Spleen (tissue), 13 donors: ENCODE measurements at places on chromosomes 4 and X. TPM values are rescaled to one million over a fixed set of nuclear protein-coding genes. Genes with fewer than 3 reads are reported as not detected.
A peak's percentile ranks its signal among the peaks of the same experiment; 100 is the strongest.

GRCh38 chr4:45910511-45910910 is 213.3 kb downstream of the GABRG1 start:
- no peak for DNase-seq

DNA sequence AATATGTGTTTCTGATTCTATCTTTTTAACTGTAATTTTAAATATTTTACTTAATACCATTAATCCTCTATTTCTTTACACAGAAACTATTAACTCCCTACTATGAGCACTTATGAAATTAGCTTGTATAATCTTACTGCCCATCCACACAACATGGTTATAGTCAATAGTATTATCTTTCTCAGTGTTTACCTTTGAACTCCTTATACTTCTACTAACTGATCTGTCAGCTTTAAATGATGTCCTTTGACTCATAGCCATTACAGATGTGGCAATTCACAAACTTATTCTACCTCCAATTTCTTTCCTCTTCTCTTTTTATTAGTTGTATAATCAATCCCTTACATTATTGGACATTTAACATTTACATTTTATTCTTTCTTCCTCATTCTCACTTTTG is 5.5 kb downstream of the SEC31A start:
- DNase-seq: no peak

GRCh38 chrX:19225909-19226308 is 103.6 kb upstream of the ADGRG2 start:
- no peak for DNase-seq

Gene RRH
- total RNA-seq: 0.40 TPM

Gene PHOX2B
- not detected for total RNA-seq

Gene CD99L2
- total RNA-seq: 21.7 TPM

- DNase-seq: no peak
Observed at GRCh38 chr4:152961773-152962115, 25.6 kb downstream of the FHDC1 start.

DNA sequence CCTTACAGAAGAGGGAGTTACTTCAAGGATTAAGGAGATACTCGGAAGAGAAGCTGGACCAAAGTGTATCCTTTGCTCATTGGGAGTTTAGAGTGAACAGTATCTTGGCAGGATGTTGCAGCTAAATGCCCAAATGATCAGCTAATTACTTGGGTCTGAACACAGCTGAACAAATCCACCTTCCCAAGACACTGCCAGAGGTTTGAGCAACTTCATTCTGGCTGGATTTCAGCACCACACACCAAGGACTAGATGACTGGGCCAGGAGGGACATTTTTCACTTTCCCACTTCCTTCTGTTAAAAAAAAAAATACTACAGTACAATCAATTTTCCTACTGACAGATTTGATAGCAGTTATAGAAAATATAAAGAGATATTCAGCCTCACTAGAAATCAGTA is 324.6 kb downstream of the MID1IP1 start:
- no peak for DNase-seq

Gene RBBP7
- 75.3 TPM for total RNA-seq

DNA sequence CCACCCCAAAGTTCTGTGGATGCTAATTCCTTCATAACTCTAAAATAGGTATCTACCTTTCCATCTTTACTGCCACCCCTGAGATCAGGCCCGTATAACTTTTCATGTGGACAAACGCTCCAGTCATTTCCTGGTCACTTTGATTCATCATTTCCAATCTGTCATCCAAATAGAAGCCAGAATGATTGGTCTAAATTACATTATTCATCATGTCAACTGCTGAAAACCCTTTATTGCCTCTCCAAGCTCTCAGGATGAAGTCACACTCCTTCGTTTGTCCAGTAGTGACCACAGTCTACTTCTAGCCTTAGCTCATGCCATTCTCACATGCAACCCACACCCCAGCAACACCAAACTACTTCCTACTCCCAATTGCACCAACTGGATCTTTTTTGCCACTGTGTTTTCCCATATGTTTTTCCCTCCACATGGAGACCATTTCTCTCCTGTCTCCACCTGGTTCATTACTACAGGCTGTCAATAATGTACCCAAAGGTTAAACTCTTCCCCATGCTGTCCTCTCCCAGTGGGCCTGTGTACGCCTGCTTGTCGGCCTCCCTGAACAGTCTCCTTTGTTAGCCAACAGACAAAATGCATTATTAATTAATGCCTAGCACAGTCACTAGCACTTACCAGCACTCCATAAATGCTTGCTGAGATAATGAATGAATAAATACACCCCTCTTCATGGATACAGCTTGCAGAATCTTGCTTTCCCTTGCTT is 382.6 kb upstream of the NOCT start:
- no peak for DNase-seq

Gene CITED1
- not detected for total RNA-seq

GRCh38 chrX:56232221-56233082 is at the start of gene KLF8:
Gene KLF8, plus strand, starts transcription at chrX:56232356. Its CDS starts 979 bp downstream, at chrX:56233335.
- DNase-seq: no peak

Gene ZNF41
- 12.0 TPM for total RNA-seq

GRCh38 chr4:177290780-177291179 is 18.9 kb upstream of the NEIL3 start:
- no peak for DNase-seq

- no peak for DNase-seq
Observed at GRCh38 chr4:48388525-48389154, 47.3 kb downstream of the SLAIN2 start.

Gene ZNF275
- 15.2 TPM for total RNA-seq

DNA sequence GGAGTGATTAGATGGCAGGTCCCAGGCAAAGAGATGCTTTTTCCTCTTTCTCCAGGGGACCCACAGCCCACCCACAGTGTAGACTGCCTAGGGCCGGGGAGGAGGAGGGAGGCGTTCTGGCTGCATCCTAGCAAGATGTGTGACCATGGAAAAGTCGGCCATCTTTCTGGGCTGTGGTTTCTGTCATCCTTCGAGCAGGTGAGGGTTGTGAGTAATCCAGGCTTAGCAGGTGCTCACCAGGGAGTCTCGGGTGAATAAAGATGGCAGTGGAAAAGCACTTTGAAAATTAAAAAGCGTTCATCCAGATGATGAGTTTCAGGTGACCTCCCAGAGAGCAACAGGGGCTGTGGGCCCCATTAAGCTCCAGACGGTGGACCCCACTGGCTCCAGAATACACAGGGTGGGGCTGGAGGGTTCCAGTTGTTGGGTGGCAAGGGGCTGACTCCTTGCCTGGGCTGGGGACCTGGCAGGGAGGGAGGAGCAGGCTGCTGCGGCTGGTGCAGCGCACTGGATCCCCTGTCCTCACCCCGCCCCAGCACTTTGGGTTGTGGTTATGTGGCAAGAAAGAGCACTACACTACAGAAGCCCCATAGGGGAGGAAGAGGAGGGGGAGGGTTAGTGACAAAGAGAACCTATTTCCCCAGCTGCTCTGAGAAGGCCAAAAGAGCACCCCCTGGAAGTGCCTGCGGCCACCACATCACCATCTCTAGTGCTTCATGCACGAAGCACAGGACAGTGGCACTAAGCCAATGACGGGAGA is 23.7 kb downstream of the ELF4 start:
- DNase-seq: peak; percentile 93

GRCh38 chr4:113086172-113086695 is 36.8 kb downstream of the ANK2 start:
- DNase-seq: no peak

Gene F8
- total RNA-seq: 64.3 TPM

DNA sequence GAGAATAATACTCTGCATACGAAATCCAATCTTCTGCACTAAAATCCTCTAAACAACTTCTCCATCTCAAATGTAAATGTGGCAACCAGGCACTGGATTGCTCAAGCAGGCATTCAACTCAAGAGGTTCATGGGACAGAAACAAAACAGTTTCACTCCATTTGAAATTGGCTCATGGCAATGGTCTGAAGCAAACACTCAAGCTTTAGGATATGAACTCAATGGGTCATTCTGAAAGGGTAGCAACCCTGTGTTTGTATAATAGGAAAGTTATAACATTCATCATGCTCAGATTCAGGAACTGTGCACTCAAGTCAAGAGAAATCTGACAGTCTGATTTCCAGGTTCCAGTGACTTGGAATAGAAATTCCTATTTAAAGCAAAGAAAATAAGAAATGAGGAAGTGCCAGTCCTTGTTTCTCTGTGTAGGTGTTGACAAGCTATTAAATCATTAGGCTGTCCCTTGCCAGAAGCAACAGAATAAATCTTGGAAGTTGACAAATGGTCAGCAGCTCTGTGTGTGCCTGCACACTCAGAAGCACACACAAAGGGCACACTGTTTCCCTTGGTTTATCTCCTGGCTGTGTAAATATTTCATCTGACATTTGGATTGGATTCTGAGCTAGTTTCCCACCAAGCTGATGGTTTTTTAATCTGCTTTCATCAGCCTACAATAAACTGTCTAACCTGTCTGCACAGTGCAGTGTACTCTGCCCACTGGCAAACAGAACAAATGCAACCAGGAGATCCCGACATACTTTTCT is 75.9 kb upstream of the CITED1 start:
- no peak for DNase-seq

Gene IL21
- total RNA-seq: 0.20 TPM

DNA sequence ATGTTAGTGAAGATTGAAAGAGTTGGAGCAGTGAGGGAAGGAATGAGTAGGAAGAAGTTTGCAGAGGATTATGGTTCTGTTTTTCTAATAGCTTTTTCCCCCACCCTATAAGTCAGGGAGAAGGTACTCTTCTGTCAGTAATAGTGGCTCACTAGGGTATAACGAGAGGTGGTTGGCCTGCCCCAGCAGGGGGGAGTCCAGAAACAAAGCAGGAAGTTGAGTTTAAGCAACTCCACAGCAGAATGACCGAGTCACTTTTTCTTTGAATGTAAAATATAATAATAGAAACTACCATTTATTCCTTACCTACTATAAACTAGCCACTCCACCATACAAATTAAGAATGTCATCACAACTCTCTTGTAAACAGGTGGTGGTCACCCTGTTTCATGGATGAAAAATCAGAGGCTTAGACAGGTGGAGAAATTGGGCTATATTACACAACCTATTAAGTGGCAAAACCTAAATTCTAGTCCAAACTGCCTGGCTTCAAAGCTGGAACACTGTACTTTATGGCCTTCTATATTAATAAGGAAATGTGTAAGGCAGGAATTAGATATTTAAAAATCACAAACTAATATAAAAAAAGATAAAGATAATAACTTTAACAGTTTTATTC is 21.9 kb downstream of the AP1AR start:
- DNase-seq: no peak

Gene PAK3
- 4.7 TPM for total RNA-seq

DNA sequence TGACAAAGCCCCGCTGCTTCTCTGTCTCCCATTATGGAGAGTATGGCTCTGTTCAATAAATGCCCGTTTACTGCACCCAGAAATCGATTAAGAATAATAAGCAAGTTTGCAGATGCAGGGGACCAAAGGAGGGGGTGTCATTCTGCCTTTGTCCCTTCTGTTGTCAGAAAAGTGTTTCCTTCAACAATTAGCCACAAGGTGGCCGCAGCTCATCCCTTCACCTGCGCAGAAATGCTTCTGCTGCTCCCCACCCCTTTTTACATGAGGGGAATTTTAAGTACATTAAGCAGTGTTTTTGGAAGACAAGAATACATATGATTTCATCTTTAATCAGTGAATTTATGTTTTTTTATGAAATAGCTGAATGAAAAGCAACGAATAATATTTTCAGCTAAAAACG is 175.6 kb upstream of the ARX start:
- DNase-seq: no peak

GRCh38 chr4:99437723-99438404 is 2.7 kb upstream of the ADH7 start:
- no peak for DNase-seq

GRCh38 chr4:176896211-176896610 is 103.5 kb upstream of the VEGFC start:
- no peak for DNase-seq

- no peak for DNase-seq
Observed at GRCh38 chrX:110924871-110925270, 129.3 kb upstream of the CHRDL1 start.

Gene SPANXN4
- total RNA-seq: not detected

DNA sequence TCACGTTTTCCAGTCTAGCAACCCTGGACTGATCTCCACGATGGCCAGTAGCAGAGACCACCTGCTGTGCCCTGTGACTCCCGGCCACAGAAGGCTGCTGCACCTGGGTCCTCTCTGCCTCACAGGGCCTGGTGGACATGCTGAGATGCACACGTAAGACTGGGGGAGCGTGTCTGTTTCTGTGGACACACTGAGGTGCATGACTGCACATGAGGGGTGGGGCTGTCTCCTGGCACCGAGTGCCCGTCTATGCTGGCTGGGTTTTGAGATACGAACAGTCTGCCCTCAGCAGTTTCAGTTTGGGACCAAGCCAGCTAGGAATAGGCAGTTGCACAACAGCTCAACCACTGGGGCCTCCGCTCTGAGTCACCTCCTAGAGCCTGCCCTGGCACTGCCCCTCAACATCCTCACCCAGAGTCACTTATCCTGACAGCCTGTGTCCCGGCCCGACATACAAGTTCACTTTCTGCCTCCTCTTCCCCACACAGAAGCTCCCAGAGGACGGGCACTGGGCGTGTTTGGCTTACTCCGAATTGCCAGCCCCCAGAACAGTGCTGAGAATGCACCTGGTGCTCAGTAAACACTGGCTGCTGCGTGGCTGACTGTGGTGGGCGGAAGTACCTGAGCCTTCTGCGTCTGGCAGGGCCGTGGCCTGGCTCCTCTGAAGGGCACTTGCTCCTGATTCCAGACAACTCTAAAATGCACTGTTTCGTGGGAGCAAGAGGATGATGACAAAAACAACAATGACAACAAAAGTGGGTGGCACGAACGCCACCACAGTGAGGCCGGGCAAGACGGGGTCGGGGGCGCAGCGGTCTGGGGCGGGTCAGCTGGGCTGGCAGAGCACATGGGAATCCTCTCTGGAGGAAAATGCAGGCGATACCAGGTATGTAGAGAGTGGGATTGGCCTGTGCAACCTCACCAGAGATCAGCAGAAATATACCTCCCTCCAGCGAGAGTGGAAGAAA is 30.9 kb downstream of the RNF212 start:
- DNase-seq: no peak

GRCh38 chrX:24423960-24424359 is 41.1 kb upstream of the PDK3 start:
- DNase-seq: no peak

DNA sequence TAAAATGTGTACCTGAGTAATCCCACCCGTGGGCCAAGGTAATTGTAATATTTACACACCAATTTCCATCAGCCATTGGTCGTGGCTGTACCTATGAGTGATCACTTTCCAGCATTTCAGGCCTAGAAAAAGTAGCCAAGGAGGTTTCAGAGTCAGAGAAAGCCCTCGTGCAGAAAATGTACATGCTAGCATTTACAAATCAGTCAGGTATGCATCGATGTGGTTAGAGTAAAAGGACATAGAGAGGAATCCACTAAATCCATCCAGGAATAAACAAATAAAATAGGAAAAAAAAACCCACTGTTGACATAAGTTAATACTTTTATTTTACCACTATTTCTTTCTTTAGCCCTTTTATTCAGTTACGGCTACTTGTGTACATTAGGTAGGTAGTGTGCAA is 256.8 kb downstream of the TRIML1 start:
- DNase-seq: no peak

Gene USP17L18
- not detected for total RNA-seq

- no peak for DNase-seq
Observed at GRCh38 chr4:137711502-137711901, 179.2 kb upstream of the PCDH18 start.
